ENCODE measurements at places on chromosomes 16 and 17.

GRCh38 chr17:82108496-82108945 is 10.5 kb upstream of the FASN start:
- H3K36me3 ChIP-seq = peaks cover 3% of the 10 kb centered on the region
- H3K27me3 ChIP-seq = no peaks in the 10 kb centered on the region
- no peak for DNase-seq
- peaks cover 39% of the 10 kb centered on the region for H3K4me1 ChIP-seq

GRCh38 chr17:7266784-7267183 is 4.5 kb upstream of the CLDN7 start:
- H3K27me3 ChIP-seq = peaks cover 79% of the 10 kb centered on the region
- no peak overlapping the region for H3K27ac ChIP-seq
- no peak overlapping the region for H3K4me3 ChIP-seq
- H3K4me1 ChIP-seq = peaks cover 16% of the 10 kb centered on the region
- no peak for DNase-seq

DNA sequence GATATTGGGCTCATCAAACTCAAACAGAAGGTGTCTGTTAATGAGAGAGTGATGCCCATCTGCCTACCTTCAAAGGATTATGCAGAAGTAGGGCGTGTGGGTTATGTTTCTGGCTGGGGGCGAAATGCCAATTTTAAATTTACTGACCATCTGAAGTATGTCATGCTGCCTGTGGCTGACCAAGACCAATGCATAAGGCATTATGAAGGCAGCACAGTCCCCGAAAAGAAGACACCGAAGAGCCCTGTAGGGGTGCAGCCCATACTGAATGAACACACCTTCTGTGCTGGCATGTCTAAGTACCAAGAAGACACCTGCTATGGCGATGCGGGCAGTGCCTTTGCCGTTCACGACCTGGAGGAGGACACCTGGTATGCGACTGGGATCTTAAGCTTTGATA is 2.6 kb upstream of the HPR start:
- H3K36me3 ChIP-seq = peaks cover 3% of the 10 kb centered on the region
- no peaks in the 10 kb centered on the region for H3K27me3 ChIP-seq
- no peak for DNase-seq
- H3K4me1 ChIP-seq = no peaks in the 10 kb centered on the region

DNA sequence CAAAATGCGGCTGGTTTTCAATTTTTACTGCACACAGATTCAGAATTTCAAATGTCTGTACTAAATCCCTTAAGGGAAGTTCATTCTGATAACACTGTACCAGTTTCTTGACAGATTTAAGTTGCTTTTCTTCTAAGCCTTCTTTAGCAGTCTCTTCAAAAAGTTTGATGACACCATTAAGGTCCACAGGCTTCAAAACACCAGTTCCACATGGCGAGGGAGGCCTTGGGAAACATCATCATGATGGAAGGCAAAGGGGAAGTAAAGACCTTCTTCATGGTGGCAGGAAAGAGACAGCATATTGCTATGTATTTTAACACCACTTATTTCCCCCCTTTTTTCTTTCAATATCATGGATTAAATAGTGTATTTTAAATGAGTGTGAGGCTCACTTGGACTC is 24.5 kb downstream of the NLRC5 start:
- no peak overlapping the region for H3K27ac ChIP-seq
- peaks cover 11% of the 10 kb centered on the region for H3K36me3 ChIP-seq
- no peak for DNase-seq
- no peak overlapping the region for H3K4me3 ChIP-seq
- H3K4me1 ChIP-seq = no peaks in the 10 kb centered on the region

DNA sequence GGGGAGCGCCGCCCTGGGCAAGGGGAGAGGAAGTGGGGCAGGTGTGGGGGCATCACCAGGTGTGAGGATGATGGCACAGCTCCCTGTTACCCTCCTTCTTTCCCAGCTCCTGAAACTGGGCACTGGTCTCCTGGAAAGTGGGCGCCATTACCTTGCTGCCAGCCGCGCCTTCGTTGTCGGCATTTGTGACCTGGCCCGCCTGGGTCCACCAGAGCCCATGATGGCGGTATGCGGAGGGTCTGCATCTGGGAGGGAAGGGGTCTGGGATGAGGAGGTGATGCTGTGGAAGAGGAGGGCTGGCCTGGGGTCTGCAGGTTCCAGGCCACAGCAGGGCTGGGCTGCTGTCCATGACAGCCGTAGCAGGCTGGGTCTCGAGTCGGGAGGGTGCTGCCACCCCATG is 5.5 kb downstream of the ACAP1 start:
- DNase-seq = no peak
- H3K27me3 ChIP-seq = peaks cover 44% of the 10 kb centered on the region
- no peak overlapping the region for H3K27ac ChIP-seq
- no peaks in the 10 kb centered on the region for H3K4me1 ChIP-seq
- H3K36me3 ChIP-seq = no peaks in the 10 kb centered on the region

DNA sequence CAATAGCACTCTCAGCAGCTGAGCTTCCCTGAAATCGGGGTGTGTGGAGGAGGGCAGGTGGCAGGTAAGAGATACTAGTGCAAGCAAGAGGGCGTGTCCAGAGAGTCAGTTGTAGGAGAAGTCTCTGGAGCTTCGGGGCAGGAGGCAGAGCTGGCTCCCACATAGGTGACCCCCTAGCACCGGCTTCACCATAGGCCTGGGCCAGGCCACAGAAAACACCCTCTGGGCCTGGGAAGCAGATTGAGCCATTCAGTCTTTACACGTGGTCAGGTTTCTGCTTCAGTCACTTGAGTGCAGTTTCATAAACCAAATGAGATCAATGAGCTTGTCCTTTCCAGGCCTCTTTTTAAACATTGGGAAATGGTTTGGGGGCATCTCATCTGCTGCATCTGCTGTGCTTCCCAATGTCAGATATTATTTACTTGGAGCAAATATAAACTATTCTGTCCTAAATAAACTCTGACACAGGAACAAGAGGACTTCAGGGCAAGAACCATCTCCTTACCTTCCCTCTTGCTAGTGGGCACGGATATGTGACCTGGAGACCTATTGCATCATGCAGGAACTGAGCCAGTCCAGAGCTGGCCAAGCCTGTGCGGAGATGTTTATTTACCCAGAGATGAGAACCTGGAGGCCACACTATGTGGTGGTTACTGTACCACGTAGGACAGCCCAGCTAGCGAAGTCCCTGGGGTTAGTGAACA is 16.1 kb downstream of the CCR7 start:
- H3K4me1 ChIP-seq = peaks cover 48% of the 10 kb centered on the region
- peak; percentile 74 for DNase-seq
- H3K36me3 ChIP-seq = no peaks in the 10 kb centered on the region

- H3K4me3 ChIP-seq = no peak overlapping the region
- peaks cover 7% of the 10 kb centered on the region for H3K4me1 ChIP-seq
- peaks cover 86% of the 10 kb centered on the region for H3K36me3 ChIP-seq
- no peaks in the 10 kb centered on the region for H3K27me3 ChIP-seq
Observed at GRCh38 chr17:79080761-79081290, 6.2 kb downstream of the ENGASE start.

DNA sequence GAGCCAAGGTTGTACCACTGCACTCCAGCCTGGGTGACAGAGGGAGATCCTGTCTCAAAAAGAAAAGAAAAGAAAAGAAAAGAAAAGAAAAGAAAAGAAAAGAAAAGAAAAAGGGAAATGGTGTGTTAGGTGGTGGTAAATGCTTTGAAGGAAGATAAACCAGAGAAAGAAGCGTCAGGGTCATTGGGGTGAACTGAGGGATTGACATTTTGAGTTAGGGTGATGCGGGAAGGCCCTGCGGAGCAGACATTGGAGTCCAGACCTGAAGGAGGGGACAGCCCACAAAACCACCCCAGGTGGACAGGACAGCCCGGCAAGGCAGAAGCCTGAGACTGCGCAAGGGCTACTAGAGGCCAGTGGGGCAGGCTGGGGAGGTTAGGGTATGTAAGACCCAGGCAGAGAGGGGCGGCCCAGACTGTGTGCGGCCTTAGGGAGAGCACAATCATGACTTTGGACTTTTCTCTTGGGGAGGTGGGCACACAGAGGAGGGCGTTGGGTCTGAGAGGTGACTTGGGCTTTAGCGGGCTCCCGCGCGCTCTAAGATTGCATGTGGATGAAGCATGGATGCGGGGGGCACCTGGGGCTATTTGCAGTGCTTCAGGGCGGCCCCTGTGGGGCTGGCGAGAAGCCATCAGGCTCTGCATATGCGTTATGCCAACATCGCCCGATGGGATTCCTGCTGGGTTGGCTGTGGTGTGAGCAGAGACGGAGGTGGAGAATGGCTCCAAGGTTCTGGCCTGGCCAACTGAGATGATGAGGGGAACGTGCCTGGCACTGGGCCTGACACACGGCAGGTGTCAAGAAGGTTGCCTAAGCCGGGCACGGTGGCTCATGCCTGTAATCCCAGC is 3.3 kb upstream of the GAA start:
- no peaks in the 10 kb centered on the region for H3K36me3 ChIP-seq
- H3K27ac ChIP-seq = no peak overlapping the region
- no peaks in the 10 kb centered on the region for H3K27me3 ChIP-seq
- H3K4me3 ChIP-seq = no peak overlapping the region
- peaks cover 16% of the 10 kb centered on the region for H3K4me1 ChIP-seq

All from tibial artery (tissue), 4 donors.